AG20443 (cell line): ENCODE measurements at places on chromosomes 6 and 20.

- no peak for DNase-seq
These were observed 1.6 kb upstream of the SOBP start for GRCh38 chr6:107488174-107488874.

DNA sequence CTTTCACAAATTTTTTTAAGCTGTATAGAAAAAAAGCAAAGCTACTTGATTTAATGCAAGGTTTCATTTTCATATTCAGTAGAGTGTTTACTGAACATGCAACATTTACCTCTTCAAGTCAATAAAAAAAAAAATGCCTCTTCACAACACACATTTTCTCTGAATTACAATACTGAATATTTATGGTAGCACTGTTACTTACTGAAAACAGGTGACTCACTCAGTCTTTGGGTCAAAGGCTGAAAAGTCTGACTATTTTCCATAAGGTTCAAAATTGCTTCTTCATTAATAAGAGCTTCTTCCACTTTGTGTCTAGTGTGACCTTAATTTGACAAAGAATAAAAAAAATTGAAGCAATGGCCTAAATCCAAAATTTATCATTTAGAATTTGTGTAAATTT is 101.9 kb downstream of the REV3L start:
- DNase-seq, result no peak

- no peak for DNase-seq
These were observed 120.2 kb upstream of the CLDN20 start for GRCh38 chr6:155143578-155144106.

DNA sequence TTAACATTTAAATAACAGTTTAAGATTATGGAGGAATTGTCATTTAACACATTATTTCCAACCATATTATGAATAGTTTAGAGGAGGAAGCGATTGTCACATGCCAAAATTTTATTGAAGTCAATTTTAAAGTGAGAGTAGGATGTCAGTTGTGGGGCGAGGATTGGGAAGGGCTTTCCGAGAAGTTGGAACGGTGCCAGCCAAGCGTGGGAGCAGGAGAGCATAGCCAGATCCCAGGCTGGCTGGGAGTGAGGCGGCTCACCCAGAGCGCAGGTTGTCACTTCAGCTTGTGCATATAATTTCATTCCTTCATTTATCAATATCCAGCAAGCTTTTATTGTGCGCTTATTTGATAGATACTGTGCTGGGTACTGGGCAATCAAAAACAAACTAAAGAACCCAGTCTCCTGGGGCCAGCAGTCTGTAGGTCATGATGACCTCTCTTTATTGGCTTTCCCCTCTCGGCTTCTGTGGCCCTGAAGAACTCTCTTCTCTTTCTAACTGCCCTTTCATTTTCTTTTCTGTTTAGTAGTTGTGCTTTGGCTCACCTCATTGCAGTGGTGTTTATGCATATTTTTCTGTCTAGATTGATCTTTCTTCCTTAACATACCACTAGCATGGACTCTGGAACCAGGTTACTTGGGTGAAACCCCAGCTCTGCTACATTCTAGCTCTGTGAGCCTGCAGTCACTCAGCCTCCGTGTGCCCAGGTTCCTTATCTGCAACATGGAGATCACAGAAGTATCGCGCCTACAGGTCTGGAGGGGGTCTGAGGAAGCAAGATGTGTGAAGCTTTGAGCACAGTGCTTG is 6.4 kb downstream of the CEP43 start:
- no peak for DNase-seq

DNA sequence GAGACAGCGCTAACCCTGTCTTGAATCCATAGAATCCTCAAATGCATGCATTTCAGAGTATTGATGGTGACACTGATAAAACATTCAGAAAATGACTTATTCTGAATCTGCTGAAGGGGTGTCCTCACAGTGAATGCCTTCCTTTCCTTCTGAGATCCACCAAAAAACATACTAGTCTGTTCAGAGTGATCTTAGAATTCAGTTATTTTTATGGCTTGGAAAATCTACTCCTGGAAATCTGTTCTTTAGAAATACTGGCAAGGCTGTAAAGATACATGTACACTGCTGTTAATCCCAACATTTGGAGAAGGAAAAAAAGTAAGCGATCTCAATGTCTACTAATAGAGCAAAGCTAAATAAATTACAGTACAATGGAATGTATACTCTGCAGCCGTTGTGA is 672.6 kb upstream of the AGPAT4 start:
- no peak for DNase-seq

DNA sequence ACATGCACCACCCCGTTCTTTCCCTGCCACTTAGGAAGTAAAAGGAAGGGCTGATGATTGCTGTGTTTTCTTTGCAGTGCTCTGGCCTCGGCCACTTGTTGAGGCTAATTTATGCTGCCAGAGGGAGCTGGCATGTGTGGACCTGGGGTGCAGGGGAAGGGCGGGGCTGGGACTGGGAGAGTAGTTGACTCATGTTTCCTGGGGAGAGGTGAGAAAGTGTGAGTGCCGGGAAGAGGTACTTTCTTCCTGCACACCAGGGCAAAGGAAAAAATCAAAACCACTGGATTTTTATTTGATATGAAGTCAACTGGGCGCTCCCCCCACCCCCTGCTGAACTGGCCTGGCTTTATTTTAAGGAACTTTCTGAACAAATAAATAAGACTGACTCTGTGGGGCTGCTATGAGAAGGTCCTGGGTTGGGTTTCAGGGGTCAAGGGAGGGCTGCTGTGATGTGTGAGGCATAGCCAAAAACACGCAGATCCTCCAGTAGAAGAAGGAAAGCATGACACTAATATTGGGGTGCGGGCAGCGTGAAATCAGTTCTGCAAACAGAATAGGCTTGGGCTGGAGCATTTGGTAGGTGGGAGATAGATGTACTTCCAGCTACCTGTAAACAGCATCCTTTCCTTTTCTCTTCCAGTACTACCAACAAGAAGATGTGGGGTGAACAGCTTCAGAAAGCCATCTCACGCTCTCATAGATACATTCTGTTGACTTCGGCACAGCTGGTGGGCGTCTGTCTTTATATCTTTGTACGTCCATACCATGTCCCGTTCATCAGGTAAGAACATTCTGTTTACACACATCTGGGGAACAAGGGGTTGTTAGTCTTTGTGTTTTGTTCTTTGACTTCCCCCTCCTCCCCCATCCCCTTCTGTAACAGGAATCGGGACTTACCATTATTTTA is 87.5 kb downstream of the SYNJ2 start:
- DNase-seq, result peak; percentile 70

DNA sequence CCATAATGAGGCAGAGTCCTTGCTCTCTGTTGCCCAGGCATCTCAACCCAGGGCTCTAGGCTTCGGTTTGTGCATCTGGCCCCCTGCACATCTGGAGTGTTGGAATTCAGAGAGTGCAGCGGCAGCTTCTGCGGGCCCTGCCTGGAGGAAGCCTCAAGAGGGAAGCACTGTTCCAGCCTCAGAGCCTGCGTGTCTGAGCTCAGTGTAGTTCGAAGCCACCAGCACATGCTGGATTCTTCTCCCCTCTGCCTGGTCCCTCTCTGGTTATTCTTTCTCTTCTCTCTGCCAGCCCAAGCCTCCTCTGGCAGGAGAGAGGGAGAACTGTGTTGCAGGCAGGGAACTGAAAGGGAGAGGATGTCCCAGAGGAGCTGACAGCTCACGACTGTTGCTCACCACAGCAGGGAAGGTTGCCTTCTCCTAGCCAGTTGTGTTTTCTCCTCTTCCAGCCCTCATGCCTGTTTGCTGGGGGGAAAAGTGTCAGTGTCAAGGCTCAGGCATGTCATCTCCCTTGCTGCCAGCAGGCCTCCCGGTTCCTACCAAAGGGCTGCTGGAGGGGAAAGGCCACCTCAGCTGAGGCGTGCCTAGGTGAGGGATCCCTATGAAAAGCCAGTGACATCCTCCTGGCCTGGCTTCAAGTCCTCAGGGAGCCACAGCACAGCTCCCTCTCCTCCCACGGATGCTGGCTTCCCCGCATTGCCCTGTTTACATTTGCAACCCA is 126.0 kb upstream of the LRFN2 start:
- DNase-seq, result peak; percentile 27

GRCh38 chr6:36345681-36346466 is 9.2 kb upstream of the BNIP5 start:
- DNase-seq, result no peak

DNA sequence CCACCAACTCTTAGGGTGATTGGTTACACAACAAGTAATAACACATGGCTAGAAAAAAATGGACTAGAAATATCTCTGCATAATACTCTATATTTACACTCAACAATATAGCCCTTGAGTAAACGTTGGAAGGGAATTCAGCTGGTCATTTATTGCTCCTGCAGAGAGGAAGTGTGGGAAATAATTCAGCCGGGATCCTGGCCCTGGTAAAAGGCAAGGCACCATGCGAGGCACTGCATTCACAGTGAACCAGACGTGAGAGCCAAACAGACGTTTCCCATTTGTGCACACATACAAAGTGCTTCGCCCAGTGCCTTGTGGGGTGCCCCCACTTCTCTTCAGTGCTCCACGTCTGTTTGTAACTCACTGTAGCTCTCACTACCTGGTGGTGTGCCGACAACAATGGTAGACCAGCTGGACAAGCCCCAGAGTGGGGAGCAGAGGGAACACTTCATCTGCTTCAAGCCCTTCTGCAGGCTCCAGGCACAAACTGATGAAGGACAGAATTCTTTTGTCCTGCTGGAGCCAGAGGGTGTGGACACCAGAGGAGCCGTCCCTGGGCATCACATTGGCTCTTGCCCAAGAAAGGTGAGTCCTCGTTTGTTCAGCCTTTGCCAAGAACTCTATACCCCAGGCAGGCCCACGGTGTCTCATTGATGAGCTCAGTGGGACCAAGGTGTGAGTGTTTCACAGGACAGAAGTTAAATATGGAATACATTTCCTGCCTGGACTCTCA is 18.8 kb downstream of the SYNDIG1 start:
- DNase-seq, result no peak

DNA sequence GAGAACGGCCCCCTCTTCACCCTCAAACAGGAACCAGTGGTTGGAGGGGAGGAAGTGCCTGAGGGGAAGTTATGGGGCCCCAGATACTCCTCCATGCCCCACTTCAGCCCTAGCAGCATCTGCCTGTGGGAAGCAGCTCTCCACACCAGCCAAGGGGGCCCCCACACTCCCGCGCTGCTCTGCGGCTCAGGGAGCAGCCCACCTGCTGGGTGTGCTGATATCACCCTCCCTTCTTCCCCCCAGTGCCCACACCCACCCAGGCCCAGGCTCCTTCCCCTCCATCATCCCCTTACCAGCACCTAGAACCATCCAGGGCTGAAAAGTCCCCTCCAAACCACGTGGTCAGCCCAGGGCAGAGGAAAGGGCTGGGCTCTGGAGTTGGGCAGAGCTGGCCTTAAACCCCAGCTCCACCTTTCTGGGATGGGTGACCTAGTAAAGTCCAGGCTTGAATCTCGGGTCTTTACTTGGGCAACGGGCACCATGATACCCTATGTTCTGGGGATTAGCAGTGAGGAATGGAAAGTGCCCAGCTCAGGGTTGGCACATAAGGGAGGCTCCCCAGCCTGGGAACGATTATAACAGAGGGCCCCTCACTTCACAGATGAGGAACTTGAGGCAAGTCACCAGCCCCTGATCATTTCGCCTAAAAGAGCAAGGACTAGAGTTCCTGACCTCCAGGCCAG is 663 bp downstream of the LST1 start:
- DNase-seq, result no peak

GRCh38 chr6:81878479-81878878 is 126.0 kb upstream of the TENT5A start:
- no peak for DNase-seq

DNA sequence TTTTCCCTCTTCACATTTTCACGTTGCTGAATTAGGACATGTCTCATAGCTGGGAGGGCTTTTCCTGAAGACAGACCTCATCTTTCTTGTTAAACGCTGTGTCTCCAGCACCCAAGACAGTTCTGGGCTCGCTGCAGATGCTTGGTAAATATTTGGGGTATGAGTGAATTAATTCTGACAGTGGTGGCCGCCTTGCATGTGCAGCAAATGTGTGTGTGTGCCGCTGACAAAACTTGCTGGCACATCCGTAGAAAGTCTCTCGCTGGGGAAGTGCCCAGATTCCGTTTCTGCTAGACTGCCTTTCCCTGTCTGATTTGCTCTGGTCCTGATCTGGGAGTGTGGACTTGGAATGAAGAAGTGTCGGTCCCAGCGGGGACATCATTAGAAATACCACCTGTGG is 48.2 kb upstream of the ZNFX1 start:
- peak; percentile 82 for DNase-seq

DNA sequence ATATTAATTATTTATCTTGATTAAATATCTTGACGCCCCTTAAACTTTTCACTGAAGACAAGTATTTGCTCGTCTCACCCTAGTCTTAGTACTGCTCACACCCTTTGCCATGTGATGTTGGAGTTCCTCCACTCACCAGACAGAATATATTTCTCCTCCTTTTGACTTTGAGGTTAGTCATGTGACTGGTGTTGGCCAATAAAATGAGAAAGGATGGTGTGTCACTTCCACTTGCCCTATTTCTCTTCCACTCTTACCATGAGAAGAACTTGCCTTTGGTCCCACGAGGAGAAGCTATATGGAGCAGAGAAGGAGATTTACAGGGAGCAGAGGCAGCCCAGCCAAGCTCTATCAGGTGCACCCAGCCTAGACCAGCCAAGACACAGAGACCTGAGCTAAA is 64.9 kb upstream of the TAB2 start:
- DNase-seq, result no peak

DNA sequence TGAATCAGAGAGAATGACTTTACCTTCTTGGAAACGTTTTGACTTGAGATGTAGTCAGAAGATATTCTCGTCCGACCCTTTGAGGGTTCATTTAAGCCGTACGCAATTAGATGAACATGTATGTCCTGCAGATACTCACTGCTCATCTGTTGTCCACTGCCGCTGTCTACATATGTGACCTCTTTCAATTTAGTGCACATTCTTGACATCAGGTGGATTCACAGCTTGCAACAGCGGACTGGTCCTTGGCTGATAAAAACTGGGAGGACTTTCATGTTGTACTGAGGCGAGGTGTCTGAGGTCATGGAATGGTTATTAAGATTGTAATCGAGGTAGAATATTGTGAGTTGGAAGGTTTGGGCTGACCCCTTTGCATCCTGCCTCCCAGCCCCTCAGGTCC is 194.2 kb downstream of the JARID2 start:
- no peak for DNase-seq

- DNase-seq, result no peak
These were observed 762 bp downstream of the LSM2 start for GRCh38 chr6:31805939-31806469.

DNA sequence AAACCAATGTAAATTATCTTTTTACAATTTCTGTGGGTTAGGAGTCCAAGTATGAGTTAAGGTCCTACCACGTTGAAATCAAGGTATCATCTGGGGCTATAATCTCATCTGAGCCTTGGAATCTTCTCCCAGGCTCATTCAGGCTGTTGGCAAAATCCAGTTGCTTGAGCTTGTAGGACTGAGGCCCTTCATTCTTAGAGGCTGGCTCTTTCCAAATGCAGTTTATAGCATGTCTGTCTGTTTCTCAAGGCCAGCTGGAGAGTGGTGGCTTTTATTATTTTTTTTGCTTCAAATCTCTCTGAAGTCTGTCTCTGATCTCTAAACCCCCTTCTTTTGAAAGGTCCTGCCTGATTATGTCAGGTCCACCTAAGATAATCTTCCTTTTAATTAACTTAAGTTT is 177.2 kb upstream of the ASCC3 start:
- no peak for DNase-seq

GRCh38 chr6:42280966-42281533 is 63.4 kb upstream of the MRPS10 start:
- no peak for DNase-seq
